ENCODE measurements at places on chromosomes 7 and 10. TPM values are rescaled to one million over a fixed set of nuclear protein-coding genes. Genes with fewer than 3 reads are reported as not detected.
A peak's percentile ranks its signal among the peaks of the same experiment; 100 is the strongest.

The PLPP4 gene
- total RNA-seq, result not detected

The GIMAP4 gene
- 3.4 TPM for total RNA-seq

The GIMAP1 gene
- 0.44 TPM for total RNA-seq

The FKBP6 gene
- not detected for total RNA-seq

The CYP26A1 gene
- total RNA-seq, result not detected

The RARRES2 gene
- 7.5 TPM for total RNA-seq

The CADPS2 gene
- 2.4 TPM for total RNA-seq

The FAM237B gene
- not detected for total RNA-seq

The PAX2 gene
- total RNA-seq, result not detected

GRCh38 chr7:93889261-93889660 lies 1.3 kb downstream of the TFPI2 start:
- ATAC-seq, result no peak

DNA sequence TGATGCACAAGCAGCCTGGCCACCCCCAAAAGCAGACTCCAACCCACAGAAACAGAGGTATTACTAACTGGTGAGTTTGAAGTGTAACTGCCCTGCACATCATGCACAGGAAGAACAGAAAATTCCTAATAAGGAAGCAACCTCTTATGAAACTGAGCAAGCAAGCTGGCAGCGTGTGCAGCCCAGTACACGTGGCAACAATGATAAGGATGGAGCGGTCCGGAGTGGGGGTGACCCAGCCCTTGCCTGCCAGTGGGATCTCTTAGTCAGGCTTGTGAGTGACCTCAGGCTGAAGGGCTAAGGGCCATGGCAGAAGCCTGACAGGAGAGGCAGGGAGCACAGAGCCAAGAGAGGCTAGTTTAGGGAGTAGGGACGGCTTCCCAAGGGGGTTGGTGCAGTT lies 22.1 kb upstream of the AOAH start:
- no peak for ATAC-seq

DNA sequence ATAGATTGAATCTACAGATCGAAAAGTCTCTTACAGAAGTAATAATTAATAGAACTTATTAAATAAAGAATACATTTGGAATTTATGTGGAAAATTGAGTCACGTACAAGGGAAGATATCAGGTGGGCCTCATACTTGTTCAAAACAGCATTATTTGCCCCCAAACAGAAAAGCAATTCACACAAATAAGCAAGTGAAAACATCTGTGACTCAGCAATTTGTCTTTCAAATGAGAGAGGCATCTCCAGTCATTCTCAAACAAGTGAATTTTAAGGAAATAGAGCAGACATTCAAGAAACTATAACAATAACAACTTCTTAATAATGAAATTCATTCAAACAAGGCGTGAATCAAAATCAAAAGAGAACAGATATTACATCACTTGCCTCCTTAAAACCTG lies 50.1 kb downstream of the SEMA3A start:
- no peak for ATAC-seq

DNA sequence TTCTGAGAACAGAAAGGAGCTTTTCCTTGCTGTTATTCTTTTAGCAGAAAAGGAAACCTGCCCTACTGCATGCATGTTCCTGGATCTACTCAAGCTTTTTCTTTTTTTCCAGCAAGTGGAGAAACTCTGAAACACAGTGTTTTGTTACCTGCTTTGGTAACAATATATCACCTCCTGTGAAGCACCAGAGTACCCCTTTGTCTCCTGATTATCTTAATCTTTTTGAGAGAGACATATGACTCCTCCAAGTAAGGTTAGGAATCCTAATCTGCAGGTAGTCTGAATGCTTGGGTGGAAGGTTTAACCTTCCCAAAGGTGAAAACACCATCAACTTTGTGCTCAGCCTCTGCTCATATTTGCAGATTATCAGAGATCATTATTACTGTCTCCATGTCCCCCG lies 93.1 kb downstream of the MAPK8 start:
- ATAC-seq, result no peak

- no peak for ATAC-seq
Observed at GRCh38 chr7:135825406-135825805, 76.8 kb upstream of the FAM180A start.

DNA sequence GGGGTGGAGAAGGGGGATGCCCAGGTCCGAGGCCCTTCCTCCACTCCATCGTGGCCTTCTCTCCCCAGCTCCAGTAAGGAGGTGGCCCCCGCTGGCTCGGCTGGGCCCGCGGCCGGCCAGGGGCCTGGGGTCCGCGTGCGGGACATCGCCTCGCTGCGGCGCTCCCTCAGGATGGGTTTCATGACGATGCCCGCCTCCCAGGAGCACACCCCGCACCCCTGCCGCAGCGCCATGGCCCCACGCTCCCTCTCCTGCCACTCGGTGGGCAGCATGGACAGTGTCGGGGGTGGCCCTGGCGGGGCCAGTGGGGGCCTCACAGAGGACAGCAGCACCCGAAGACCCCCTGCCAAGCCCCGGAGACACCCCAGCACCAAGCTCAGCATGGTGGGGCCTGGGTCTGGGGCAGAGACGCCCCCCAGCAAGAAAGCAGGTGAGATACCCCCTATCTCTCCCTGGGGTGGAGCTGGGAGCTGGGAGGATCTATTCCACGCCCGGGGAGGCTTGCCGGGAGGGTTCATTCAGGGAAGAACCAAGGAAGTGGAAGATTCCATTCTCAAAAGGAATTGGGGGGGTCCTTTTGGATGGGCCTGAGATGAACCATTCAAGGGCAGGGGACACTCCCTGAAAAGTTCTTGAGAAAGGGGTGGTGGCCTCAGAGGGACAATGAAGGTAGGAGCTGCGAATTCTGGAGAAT lies 3.2 kb downstream of the NYAP1 start:
- no peak for ATAC-seq

DNA sequence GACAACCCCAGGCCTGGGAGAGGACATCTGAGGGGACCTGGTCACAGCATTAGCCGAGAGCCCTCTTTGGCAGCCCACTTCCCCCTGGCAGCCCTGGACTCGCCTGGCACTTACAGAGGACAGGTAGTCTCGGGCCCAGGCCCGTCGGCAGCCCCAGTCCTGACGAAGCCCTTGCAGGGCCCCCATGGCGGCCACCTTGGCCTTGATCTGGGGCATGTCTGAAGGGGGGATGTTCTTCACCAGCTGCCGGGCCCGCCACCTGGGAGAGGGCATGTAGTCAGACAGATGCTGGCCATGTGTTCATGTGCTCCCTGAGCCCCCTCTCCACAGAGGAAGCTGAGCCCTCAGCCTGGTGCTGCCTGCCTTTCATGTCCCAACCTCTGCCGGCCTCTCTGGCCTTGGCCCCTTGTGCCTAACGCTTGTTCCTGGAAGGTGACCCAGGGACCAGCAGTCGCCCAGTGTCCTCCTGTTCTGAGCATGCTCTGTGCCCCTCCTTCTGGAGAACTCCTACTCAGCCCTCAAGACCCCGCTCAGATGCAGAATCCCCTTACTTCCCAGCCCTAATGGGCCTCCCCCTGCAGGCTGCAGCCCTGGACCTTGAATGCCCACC lies 13.9 kb downstream of the MYO1G start:
- no peak for ATAC-seq

DNA sequence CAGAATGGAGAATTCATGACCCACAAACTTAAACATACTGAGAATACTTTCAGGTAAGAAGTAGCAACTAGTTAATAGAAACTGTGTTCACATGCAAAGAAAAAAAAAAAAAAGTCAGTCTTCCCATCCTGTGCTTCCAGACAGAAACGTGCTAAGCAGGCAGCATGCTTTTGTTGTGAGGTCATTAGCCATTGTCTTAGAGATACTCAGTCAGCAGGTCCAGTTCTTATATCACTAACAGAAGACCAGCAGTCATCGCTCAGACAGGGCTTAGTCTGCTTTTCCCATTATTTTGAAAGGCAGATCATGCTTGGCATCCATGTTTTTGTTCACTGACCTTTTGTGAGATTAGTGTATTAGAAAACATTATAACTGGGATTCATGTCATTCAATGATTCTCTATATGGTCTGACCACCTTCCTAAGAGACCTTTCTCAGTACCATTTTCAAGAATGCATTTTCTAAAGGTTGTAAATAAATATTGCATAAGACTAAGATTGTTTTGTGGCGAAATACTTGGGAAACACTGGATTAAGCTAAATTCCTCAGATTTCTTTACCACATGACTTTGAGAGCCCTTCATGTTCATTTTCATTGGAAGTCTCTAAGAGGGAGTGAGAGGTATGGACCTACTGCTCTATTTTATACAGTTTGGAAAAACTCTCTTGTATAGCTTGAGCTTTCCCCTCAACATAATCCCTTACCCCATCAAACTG lies 45.0 kb upstream of the AGBL3 start:
- peak; percentile 43 for ATAC-seq

Measured in esophagus mucosa (tissue), 1 donor.